Occipital lobe (tissue), 3 donors: ENCODE measurements at places on chromosomes 4 and X.
A peak's percentile ranks its signal among the peaks of the same experiment; 100 is the strongest.

DNA sequence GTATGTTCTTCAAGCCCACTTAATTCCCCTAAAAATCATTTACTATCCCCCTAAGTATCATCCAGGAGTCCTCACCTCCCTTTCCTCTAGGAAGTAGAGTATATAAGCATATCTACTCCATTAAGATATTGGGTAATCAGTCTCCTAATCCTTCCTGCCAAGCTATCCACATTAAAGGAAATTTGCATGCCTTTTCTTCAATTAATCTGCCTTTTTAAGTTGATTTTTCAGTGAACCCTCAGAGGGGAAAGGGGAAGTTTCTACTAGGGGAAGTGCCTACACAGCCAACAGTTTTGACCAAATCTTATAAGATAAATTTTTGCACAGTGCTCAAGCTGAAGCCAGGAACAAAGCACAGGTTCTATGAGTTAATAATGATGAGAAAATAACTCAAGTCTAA, 222.8 kb downstream of the NLGN4X start:
- no peak for DNase-seq

DNA sequence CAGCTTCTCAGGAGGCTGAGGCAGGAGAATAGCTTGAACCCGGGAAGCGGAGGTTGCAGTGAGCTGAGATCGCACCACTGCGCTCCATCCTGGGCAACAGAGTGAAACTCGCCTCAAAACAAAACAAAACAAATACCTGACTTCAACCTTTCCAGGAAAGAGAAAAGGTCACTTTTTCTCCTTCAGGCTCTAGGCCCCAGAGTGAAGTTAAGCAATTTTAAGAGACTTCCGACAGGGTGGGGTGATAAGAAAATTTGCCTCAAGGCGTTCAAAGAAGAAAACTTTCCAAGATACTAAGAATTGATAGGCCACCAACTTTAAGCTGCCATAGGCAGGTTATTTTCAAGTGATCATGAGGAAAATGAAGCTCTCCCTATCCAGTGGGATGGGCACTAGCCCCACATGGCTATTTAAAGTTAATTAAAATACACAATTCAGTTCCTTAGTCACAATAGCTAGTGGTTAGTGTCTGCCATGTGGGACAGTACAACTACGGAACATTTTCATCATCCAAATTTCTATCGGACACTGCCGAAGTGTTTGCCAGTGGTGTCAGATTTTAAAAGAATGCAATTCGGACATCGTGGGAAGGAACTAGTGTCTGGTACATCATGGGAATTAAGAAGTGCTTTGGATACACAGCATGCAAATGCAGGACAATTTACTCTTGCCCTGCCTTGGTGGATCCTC, 33.0 kb downstream of the SMS start:
- no peak for DNase-seq

DNA sequence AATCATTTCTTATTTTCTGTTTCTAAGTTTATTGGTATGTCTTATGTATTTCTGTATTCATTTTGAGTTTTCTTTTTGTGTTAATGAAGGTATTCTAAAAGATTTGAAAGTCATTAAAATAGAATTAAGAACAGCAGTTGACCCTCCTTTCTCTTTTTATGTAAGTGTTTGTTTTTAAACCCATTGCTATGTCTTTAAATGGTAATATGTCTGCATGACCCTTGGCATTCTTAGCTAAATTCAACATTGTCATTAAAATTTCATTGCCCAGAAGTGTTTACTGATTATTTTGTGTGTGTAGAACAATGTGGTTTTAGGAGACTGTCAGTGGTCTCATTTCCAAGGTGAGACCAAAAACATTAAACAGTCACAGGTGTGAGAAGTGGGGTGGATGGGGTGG, 197.8 kb downstream of the PCDH7 start:
- no peak for DNase-seq

DNA sequence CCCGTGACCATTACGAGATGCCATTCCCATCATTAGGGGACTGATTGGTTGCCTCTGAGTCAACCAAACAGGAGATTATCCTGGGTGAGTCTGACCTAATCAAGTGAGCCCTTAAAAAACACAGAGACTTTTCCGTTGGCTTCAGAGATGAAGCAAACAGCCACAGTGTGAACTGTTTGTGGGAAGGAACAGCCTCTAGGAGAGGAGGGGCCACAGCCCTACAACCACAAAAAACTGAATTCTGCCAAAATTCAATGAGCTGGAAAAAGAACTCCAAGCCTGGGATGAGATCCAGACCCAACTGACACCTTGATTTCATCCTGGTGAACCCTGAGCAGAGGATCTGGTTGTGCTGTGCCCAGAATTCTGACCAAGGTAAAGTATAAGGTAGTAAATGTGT, 31.3 kb upstream of the TBL1X start:
- DNase-seq = no peak

GRCh38 chrX:154539077-154539476, 7.6 kb downstream of the G6PD start:
- DNase-seq = no peak

GRCh38 chr4:168711197-168712140, 214.6 kb downstream of the PALLD start:
- DNase-seq = no peak

- DNase-seq = no peak
Observed at GRCh38 chr4:138107023-138107422, 135.1 kb downstream of the SLC7A11 start.

GRCh38 chr4:70895405-70895804, 6.8 kb upstream of the MOB1B start:
- DNase-seq = no peak

- no peak for DNase-seq
Observed at GRCh38 chrX:17077361-17077760, 130.9 kb downstream of the REPS2 start.

GRCh38 chr4:51884606-51885005, 41.7 kb downstream of the DCUN1D4 start:
- no peak for DNase-seq

DNA sequence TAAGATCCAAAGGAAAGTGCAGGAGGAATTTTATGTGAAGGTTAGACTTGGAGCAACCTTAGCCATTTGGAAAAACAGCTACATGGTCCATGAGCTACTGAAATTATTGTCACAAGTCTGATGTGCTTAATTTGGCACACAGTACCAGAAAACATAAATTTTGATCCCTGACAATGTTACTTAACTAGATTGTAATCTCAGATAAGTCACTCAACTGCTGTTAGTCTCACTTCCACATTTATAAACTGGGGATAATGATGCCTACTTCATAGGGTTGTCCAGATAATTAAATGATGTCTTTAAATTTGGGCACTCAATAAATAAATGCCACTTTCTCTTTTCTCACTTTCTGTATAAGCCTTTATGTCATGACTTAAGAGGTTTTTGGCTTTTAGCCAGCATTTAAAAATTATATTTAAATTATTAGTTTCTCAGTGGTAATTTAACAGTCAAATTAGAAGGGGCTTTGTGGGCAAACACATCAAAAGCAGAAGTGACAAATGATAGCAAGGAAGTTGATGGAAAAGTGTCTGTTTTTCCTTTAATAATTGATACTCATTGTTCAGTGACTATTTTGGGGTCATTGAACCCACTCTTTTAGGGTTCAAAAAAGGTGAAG, 58.3 kb downstream of the PAQR3 start:
- DNase-seq = no peak

DNA sequence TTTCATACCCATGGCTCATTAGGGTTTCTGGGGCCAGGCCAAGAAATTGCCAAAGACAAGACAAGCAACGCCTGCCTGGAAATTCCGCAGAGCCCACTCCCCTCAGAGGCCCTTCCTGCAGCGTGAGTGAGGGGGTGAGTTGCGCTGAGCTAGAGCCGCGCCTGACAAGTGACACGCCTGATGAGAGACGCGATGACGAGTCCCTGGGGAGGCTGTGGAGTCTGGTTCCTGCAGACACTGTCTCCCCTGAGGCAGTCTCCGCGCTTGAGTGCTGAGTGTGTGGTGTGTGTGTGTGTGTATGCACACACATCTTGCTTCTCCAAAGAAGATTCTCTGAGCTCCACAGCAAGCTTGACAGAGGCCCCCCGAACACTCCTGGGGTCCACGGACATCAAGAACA, 269.8 kb downstream of the BCOR start:
- no peak for DNase-seq

DNA sequence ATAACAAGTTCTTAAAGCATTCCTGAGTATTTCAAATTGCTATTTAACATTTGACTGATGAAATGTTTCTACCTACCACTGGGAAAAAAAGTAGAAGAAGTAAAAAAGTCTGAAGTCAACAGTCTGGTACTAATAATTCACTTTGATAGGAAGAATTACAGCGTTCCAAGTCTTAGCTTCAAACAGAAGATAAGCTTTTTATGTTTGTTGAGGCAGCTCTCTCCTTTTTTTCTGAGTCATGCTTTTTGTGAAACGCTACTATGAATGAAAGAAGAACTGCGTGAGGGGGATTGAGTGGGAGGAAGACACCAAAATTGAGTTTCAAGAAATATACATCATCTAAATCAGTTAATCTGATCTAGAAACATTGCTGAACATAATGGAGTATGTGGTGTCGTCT, 13.0 kb upstream of the KDR start:
- no peak for DNase-seq

- DNase-seq = peak; percentile 19
Observed at GRCh38 chr4:100962698-100963097, 384.6 kb downstream of the PPP3CA start.

- DNase-seq = no peak
Observed at GRCh38 chrX:148314876-148315275, 185.5 kb upstream of the AFF2 start.

- DNase-seq = no peak
Observed at GRCh38 chrX:12447448-12448064, 309.3 kb downstream of the FRMPD4 start.

- DNase-seq = no peak
Observed at GRCh38 chr4:38493066-38493465, 170.9 kb upstream of the KLF3 start.

DNA sequence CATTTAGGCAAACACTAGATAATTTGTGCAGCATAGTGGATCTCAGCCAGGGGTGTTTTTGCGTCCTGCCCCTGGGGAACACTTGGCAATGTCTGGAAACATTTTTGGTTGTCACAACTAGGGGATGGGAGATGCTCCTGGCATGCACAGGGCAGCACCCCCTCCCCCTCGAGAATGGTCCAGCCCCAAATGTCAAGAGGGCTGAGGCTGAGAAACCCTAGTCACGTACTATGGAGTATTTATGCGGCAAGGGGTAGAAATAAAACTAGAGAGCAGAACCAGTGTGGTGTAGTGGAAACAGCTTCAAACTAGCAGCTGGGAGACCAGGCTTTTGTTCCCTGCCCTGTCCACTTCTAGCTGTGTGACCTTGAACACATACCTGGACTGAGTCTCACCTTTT, 38.2 kb upstream of the CLCN4 start:
- no peak for DNase-seq

GRCh38 chr4:185552254-185552653, 16.9 kb upstream of the PDLIM3 start:
- no peak for DNase-seq

- DNase-seq = no peak
Observed at GRCh38 chrX:55777596-55777995, 60.0 kb downstream of the RRAGB start.

GRCh38 chrX:148501386-148502066, 1.1 kb downstream of the AFF2 start:
- DNase-seq = no peak

DNA sequence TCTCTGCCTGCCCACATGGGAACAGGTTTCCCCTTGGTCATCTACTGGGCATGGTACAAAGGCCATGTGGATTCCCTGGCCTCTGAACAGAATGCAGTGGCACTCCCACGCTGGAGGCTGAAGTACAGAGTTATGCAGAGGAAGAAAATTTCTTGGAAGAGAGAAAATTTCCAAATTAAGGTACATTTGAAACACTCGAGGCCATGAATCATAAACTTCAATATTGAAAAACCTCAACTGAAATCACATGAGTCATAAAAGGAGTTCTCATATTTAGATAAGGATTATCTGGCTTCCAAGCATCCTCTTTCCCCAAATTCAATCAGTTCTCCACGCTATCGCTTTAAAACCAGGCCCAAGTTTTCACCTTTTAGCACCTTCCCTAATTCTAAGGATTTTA, 28.1 kb upstream of the TXK start:
- DNase-seq = peak; percentile 2

- DNase-seq = no peak
Observed at GRCh38 chr4:118769161-118769560, 66.8 kb downstream of the SEC24D start.

GRCh38 chr4:12120968-12121367, 692.3 kb upstream of the HS3ST1 start:
- DNase-seq = no peak

DNA sequence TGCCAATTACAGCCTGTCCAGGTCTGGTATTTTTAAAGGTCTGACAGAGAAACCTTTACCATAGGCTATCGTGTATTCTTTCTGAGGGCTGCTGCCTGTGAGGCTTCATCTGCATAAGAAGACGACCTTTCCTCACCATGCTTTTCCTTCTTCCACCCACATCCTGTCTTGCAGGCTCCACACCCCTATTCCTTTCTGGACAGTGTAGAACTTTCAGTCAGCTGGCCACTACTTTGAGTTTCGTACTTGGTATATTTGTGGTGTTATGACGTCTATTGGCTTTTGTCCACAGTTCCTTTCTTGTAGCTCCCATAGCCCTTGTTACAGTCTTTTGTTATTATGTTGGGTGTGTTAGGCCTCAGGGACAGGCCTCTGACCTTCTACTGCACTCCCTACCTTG, 311.4 kb downstream of the RAPGEF2 start:
- no peak for DNase-seq

GRCh38 chr4:123278755-123279154, 117.8 kb upstream of the SPRY1 start:
- DNase-seq = no peak

DNA sequence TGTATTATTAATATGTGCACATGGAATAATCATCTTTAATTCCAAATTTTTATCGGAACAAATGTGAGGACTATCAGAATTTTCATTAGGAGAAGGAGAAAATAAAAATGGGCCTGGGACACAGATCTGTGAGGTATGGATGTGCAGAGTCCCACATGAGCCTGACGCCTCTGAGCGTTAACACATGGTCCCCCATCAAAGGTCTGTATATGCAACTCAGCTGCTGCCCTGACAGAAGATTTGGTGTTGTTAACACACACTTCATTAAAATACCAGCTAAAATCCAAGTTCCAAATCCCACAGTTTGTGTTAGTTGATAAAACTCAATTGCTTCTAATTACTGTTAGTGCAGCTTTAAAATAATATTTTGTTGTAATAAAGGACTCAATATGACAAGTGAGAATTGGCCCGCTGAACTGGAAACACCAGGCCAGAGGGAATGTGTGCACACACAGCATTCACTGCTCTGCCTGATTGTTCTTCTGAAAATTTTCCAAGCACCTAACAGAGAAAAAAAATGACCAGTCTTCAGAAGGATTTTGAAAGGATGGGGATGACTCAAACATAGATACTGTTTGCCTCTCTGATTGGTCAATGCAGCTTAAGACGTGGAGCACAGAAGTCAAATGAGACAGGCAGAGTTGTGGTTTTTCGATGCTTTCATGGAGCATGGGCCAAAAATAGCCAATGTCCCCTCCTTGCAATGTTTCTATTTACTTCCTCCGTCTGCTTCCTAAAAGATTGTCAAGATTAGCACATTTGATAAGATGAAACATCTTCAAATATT, 266.6 kb downstream of the NKX6-1 start:
- no peak for DNase-seq
